ENCODE measurements at places on chromosomes 1 and 21. TPM values are rescaled to one million over a fixed set of nuclear protein-coding genes. Genes with fewer than 3 reads are reported as not detected.

The LCE1C gene
- not detected for total RNA-seq

The HCN3 gene
- 1.7 TPM for total RNA-seq

The TGFBR3 gene
- 116 TPM for total RNA-seq

The OR2T29 gene
- total RNA-seq = not detected

The RIPPLY3 gene
- not detected for total RNA-seq

The ZP4 gene
- not detected for total RNA-seq

The FNBP1L gene
- 23.2 TPM for total RNA-seq

The TEKT2 gene
- total RNA-seq = 0.90 TPM

DNA sequence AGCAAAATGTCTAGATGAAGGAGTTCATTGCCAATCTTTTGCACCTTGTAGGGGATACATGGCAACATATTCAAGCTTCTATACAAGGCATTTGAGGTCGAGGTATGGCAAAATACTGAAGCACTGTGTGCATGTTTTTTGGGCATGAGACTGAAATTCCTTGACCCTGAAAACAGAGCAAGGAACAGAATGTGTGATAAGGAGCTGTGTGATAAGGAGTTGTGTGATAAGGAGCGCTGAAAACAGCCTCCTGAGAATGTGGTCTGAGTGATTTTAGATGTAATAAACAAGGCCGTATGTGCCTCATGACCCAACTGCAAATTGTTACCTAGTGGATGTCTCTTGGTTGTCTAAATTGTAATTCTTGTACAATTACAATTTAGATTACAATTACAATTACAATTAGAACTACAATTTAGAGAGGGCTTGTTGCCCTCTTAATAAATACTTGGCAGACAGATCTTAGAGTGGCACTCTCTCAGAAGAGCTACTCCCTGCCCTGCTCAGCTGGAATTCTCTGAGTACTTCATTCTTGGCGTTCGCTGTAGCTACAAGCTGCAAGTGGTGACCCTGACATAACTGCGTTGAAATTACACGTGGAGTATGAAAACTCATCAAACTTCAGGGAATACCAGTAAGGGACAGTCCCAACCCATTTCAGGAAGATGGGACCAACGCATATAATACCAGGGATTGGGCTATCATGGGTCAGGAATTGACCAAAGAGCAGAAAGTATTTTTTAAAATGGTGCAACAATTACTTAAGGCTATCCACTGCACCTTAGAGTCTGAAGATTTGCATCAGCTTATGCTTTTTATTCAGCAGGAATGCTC is 20.0 kb upstream of the ITLN1 start:
- no peak for DNase-seq
- no peaks in the 10 kb centered on the region for H3K27me3 ChIP-seq
- no peak overlapping the region for H3K27ac ChIP-seq
- H3K4me3 ChIP-seq = no peak overlapping the region
- H3K36me3 ChIP-seq = no peaks in the 10 kb centered on the region
- no peaks in the 10 kb centered on the region for H3K4me1 ChIP-seq

GRCh38 chr1:1098681-1099421 is 17.0 kb downstream of the C1orf159 start:
- no peak overlapping the region for H3K27ac ChIP-seq
- H3K4me3 ChIP-seq = no peak overlapping the region
- DNase-seq = no peak
- no peaks in the 10 kb centered on the region for H3K4me1 ChIP-seq
- no peaks in the 10 kb centered on the region for H3K27me3 ChIP-seq
- no peaks in the 10 kb centered on the region for H3K36me3 ChIP-seq

- H3K4me1 ChIP-seq = no peaks in the 10 kb centered on the region
- H3K27ac ChIP-seq = no peak overlapping the region
- no peak overlapping the region for H3K4me3 ChIP-seq
- no peaks in the 10 kb centered on the region for H3K36me3 ChIP-seq
- no peak for DNase-seq
Measured at GRCh38 chr1:172948457-172948856, 102.3 kb downstream of the TNFSF18 start.

- peaks cover 33% of the 10 kb centered on the region for H3K4me1 ChIP-seq
- no peak overlapping the region for H3K4me3 ChIP-seq
- H3K36me3 ChIP-seq = peaks cover 18% of the 10 kb centered on the region
- H3K27me3 ChIP-seq = no peaks in the 10 kb centered on the region
- no peak overlapping the region for H3K27ac ChIP-seq
Measured at GRCh38 chr1:25825605-25826004, 5.9 kb downstream of the MTFR1L start.

DNA sequence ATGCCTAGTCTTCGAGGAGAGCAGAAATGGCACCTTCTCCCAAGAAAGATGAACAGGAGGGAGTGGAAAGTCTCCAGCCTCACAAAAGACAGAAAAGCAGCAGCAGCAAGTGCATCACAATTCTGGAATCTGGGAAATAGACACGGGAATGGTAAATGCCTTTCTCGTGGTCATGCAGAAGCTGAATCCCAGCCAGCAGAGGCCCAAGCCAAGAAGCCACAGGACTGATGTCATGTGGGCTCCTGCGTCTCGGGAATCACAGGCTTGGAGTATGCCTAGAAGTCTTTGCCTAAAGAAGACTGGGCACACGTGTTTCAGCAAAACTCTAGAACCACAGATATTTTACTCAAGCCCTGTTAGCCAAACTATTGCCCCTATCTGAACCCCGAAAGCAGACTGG is 260.3 kb upstream of the PLD5 start:
- H3K4me1 ChIP-seq = no peaks in the 10 kb centered on the region
- H3K36me3 ChIP-seq = no peaks in the 10 kb centered on the region
- no peak for DNase-seq
- H3K4me3 ChIP-seq = no peak overlapping the region

DNA sequence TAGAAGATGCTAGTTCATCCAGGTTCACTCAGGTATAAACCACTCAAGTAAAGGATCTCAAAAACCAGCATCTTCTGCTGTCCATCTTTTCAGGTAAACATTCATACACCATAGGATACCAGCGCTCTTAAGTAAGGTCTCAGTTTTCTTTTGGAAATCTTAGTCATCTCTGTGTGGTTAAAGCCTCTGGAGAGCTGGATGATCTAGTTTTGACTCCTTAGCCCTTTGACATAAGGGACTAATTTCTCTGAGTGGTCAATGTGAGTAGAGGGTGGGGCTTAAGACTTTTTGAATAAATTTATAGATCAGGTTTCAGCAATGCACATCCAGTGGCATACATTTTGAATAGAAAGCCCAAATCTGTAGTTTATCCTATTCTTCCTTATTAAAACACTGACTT is 92.3 kb downstream of the CTH start:
- DNase-seq = no peak
- no peaks in the 10 kb centered on the region for H3K27me3 ChIP-seq
- H3K4me1 ChIP-seq = peaks cover 4% of the 10 kb centered on the region

DNA sequence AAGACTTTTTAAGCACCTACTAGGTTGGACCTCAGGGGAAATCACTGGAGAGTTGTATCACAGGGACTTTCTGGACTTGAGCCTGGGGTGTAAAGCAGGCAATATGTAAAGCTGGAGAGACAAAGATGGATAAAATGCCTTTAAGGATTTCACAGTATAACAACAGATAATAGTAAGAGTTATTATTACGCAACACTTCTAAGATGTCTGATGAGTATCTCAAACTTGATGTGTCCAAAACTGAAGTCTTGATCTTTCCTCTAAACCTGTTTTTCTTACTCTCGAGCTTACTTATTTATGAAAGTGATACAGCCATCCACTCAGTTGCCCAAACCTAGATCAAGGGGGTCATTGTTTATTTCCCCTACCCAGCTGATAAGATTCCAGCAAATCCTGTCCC is 2.1 kb upstream of the STRIP1 start:
- no peak overlapping the region for H3K4me3 ChIP-seq
- no peaks in the 10 kb centered on the region for H3K36me3 ChIP-seq
- no peaks in the 10 kb centered on the region for H3K27me3 ChIP-seq
- no peak overlapping the region for H3K27ac ChIP-seq
- no peaks in the 10 kb centered on the region for H3K4me1 ChIP-seq
- no peak for DNase-seq

GRCh38 chr21:24046829-24047443 is 1560.3 kb downstream of the MRPL39 start:
- no peaks in the 10 kb centered on the region for H3K36me3 ChIP-seq
- no peak overlapping the region for H3K27ac ChIP-seq
- no peaks in the 10 kb centered on the region for H3K27me3 ChIP-seq
- no peak overlapping the region for H3K4me3 ChIP-seq
- DNase-seq = no peak

DNA sequence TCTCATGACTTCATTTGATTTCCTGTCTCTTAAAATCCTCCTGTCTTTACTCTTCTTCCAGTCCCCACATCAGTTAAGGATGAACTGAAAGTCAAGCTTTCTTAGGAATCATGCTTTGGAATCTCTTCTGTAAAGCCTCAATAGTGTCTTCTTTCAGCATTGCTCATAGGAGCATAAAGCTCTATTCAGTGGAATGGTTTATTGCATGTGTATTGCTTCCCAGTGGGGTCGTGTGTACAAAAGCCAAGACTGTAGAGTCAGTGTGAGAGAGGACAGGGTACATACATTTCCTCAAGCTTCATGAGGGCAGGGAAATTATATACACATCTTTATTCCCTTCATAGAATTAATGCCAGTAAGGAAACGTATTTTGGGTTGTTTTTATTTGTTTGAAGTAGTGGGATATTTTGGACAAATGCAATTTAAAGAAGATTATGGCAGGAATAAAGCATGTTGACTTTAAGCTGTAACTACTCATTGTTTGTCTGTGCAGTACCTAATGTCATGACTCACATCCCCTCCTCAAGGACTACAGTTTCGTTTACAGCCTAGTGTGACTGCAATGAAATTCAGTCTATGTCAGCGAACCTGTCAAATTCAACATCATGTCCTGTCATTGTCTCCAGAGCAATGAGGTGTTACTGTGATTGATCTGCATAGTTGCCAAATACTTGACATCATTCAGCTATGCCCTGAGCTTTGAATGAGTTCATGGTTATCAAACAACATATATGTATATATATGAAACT is 2164.2 kb downstream of the NCAM2 start:
- no peak for DNase-seq
- no peak overlapping the region for H3K4me3 ChIP-seq
- H3K36me3 ChIP-seq = no peaks in the 10 kb centered on the region
- no peak overlapping the region for H3K27ac ChIP-seq
- no peaks in the 10 kb centered on the region for H3K27me3 ChIP-seq

DNA sequence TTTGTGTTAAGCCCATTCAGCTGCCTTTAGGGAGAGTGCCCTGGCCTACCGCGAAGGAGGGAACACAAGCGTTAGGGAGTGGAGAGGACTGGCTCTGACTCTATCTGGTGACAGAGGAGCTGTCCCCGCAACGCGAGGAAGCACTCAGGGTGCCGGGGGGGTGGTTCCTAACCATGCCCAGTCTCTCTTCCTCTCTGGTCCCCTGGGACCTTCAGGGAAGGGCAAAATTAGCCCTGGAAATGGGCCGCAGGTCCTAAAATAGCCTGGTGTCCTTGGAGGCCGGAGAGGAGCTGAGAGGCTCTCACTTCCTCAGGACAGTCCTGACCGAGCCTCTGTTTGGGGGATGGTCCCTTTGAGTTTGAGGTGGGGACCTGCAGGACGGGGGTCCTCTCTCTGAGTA is 5.8 kb downstream of the SLC45A1 start:
- H3K27me3 ChIP-seq = no peaks in the 10 kb centered on the region
- no peak for DNase-seq
- H3K4me1 ChIP-seq = no peaks in the 10 kb centered on the region
- no peak overlapping the region for H3K4me3 ChIP-seq

DNA sequence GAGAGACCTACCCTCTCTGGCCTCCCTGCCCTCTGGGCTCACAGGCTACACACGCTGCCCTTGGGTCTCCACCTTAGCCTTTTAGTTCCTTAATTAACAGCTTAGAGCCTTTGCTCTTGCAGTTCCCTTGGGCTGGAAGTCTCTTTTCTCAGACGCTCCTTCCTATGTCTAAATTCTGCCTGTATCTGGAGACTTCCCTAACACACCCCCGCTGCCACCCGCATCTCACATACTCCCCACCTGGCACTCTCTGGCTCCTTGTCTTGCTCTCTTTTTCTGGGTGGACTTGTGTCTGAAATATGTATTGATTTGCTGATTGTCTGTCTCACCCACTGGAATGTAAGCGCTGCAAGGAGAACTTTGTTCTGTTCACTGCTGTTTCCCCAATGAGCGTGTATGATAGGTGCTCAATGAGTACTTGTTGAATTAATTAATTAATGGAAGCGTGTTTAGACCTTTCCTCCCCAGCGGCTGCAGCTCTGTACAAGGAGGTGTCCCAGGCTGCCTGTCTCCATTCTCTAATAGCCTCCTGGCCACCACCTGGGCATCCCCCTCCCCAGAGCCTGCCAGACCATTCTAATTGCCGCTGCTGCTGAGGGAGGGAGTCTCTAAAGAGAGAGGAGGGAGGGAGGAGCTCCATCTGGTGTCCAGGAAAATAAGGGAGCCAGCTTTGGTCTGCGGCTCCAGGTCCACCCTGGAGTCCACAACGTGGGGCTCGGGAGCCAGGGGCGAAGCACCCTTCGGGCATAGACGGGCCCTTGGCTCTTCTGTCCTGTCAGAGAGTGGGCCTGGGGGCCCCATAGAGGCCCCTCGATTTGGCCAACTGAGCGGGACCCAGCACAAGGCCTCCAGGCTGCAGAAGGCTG is 95.4 kb downstream of the RNF220 start:
- H3K27ac ChIP-seq = no peak overlapping the region
- H3K4me1 ChIP-seq = peaks cover 48% of the 10 kb centered on the region
- no peak for DNase-seq
- H3K4me3 ChIP-seq = no peak overlapping the region

DNA sequence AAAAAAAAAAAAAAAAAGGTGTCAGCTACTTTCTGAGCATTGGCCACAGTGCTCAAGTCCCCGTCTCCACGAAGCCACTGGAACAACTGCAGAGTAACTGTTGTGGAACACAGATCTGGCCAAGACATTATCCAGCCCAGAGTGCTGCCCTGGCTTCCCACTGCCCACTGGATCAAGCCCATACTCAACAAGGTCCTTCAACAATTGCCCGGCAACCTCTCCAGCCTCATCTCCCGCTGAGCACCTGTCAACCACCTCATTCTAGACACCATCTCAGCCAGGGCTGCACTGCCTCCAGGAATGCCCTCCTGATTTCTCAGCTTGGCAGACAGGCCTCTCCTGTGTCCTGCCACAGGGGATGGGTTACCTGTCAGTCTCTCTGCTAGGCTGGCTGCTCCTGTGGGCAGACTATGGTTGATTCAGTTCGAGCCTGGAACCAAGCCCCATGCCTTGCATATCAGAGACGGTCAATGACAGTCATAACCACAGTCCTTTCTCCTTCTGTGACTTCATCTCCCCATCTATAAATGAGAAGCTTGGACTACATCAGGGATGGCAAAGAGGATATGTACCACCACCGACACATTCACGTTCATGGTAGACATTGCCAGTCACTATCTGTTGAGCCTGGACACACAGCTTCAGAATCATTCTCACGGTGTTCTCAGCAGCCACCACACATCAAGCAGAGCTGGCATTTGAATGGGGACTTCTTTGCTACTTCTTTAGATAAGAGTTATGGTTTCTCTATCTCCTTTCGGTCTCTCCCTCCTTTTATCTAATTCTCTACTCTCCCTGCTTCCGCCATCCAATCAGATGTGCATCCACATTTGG is 76.9 kb downstream of the MRPL37 start:
- no peak for DNase-seq
- peak overlapping the region; percentile 98 for H3K27ac ChIP-seq
- no peaks in the 10 kb centered on the region for H3K36me3 ChIP-seq
- H3K4me3 ChIP-seq = no peak overlapping the region

- H3K27ac ChIP-seq = no peak overlapping the region
- no peaks in the 10 kb centered on the region for H3K27me3 ChIP-seq
- H3K4me1 ChIP-seq = no peaks in the 10 kb centered on the region
- H3K36me3 ChIP-seq = no peaks in the 10 kb centered on the region
Measured at GRCh38 chr21:16978309-16978895, 534.4 kb upstream of the CXADR start.

GRCh38 chr1:202998836-202999750 is 8.1 kb upstream of the TMEM183A start:
- H3K27me3 ChIP-seq = no peaks in the 10 kb centered on the region
- no peaks in the 10 kb centered on the region for H3K4me1 ChIP-seq
- H3K4me3 ChIP-seq = no peak overlapping the region
- no peak overlapping the region for H3K27ac ChIP-seq
- DNase-seq = peak; percentile 28

Measured in tibial nerve (tissue), 4 donors.